ENCODE measurements at places on chromosomes 1 and 21.

- H3K27me3 ChIP-seq = no peaks in the 10 kb centered on the region
- no peak overlapping the region for H3K27ac ChIP-seq
- H3K36me3 ChIP-seq = no peaks in the 10 kb centered on the region
- DNase-seq = no peak
- peaks cover 9% of the 10 kb centered on the region for H3K4me1 ChIP-seq
- H3K4me3 ChIP-seq = no peak overlapping the region
Observed at GRCh38 chr21:31974454-31974985, 101.7 kb downstream of the HUNK start.

GRCh38 chr1:59631561-59632255, 183.0 kb upstream of the HOOK1 start:
- no peaks in the 10 kb centered on the region for H3K36me3 ChIP-seq
- no peaks in the 10 kb centered on the region for H3K27me3 ChIP-seq
- H3K4me1 ChIP-seq = no peaks in the 10 kb centered on the region

DNA sequence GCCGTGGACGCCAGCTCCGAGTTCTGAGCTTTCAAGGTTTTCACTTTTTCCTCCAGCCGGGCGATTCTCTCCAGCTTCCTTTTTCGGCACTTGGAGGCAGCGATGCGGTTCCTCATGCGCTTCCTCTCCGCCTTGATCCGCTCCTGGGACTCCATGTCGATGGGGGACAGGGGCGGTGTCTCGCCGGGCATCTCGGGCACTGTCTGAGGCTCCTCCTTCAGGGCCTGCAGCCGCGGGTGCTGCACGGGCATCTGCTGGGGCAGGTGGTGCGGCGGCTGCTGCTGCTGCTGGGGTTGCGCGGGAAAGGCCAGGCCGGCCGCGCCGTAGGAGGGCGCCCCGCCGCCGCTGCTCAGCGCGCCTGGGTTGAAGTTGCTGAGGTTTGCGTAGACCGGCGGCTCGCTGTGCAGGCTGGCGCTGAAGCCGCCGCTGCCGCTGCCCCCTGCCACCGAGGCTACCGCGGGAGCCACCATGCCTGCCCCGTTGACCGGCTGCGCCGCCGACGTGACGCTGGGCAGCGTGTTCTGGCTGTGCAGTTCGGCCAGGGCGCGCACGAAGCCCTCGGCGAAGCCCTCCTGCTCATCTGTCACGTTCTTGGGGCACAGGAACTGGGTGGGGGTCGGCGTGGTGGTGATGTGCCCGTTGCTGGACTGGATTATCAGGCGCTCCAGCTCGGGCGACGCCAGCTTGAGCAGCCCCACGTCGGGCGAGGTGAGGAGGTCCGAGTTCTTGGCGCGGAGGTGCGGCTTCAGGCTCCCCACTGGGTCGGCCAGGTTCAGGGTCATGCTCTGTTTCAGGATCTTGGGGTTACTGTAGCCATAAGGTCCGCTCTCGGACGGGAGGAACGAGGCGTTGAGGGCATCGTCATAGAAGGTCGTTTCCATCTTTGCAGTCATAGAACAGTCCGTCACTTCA, 1.4 kb downstream of the JUN start:
- H3K27ac ChIP-seq = peak overlapping the region; percentile 99
- peaks cover 5% of the 10 kb centered on the region for H3K4me1 ChIP-seq
- DNase-seq = peak; percentile 74
- no peaks in the 10 kb centered on the region for H3K36me3 ChIP-seq

GRCh38 chr21:33897739-33898138, 17.9 kb downstream of the ATP5PO start:
- DNase-seq = no peak
- no peaks in the 10 kb centered on the region for H3K36me3 ChIP-seq
- H3K4me3 ChIP-seq = no peak overlapping the region
- peaks cover 5% of the 10 kb centered on the region for H3K4me1 ChIP-seq

DNA sequence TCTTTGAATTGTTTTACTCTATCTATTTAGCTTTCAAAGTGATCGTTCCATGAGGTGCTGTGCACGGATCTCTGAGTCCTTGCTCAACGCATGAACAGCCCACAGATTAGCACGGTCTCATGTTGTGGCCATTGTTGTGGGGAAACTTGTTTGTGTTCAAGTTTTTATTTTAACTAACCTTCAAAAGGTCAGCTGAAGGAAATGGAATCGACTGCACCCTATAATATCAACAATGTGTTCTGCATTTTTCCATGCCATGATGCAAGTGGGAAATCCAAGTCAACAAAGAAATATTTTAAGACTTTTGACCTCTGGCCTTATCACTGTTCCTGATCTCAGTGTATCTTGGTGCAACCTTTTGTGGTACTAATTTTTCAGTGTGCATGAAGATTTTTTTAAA, 6.1 kb downstream of the SH2D1B start:
- H3K36me3 ChIP-seq = no peaks in the 10 kb centered on the region
- no peak overlapping the region for H3K27ac ChIP-seq
- no peaks in the 10 kb centered on the region for H3K27me3 ChIP-seq
- no peak overlapping the region for H3K4me3 ChIP-seq
- no peaks in the 10 kb centered on the region for H3K4me1 ChIP-seq
- no peak for DNase-seq

DNA sequence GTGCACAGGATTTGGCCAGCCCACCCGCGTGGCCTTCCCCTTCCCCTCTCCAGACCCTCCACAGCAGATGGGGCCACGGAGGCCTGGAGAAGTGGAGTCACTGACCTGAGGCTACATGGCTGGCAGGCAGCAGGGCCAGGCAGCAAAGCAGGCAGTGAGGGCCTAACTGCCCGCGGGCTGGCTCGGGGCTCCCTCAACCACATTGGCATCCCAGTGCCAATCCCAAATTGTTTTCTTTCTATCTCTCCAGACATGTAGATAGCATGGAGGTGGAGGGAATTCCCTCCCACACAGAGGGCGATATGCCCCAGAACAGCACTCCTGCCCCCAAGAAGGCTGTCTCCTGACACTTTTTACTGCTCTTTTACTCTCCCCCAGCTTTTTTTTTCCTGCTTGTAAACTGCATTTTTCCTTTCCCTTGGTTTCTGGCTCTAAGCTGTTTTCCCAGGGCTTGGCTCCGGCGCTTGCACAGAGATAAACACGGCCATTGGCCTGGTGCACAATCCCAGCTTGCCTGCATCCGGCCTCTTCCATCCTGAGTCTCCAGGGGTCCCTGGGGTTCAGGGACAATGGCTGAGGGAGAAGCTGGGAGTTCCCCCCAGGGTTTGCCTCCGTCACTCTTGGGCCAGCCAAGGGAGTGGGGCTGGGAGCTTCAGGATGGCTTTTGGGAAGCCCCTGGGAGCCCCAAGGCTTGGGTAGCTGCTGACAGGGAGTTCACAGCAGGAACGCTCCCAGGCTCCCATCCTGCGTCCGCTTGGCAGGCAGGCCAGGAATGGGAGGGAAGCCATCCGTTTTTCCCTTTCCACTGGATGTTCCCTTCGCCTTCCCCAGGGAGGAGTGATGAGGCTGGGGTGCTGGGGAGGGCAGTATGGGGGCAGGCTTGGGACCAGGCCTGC, 7.0 kb downstream of the EPHX1 start:
- DNase-seq = peak; percentile 72
- no peak overlapping the region for H3K27ac ChIP-seq
- H3K27me3 ChIP-seq = no peaks in the 10 kb centered on the region
- no peaks in the 10 kb centered on the region for H3K36me3 ChIP-seq
- H3K4me1 ChIP-seq = peaks cover 4% of the 10 kb centered on the region

GRCh38 chr1:20336105-20336605, 45.5 kb downstream of the VWA5B1 start:
- H3K4me3 ChIP-seq = no peak overlapping the region
- no peaks in the 10 kb centered on the region for H3K4me1 ChIP-seq
- no peak for DNase-seq
- H3K36me3 ChIP-seq = no peaks in the 10 kb centered on the region
- H3K27me3 ChIP-seq = no peaks in the 10 kb centered on the region
- no peak overlapping the region for H3K27ac ChIP-seq

- peak; percentile 31 for DNase-seq
- H3K27me3 ChIP-seq = no peaks in the 10 kb centered on the region
- peaks cover 5% of the 10 kb centered on the region for H3K4me1 ChIP-seq
- no peak overlapping the region for H3K27ac ChIP-seq
- H3K36me3 ChIP-seq = no peaks in the 10 kb centered on the region
Observed at GRCh38 chr1:86965012-86965826, 50.8 kb downstream of the HS2ST1 start.
